ENCODE measurements at places on chromosomes 6 and 20.

GRCh38 chr6:21181866-21182265, 411.7 kb upstream of the SOX4 start:
- DNase-seq: no peak

- DNase-seq: no peak
These were observed 152.1 kb downstream of the SAMD5 start for GRCh38 chr6:147660334-147661311.

DNA sequence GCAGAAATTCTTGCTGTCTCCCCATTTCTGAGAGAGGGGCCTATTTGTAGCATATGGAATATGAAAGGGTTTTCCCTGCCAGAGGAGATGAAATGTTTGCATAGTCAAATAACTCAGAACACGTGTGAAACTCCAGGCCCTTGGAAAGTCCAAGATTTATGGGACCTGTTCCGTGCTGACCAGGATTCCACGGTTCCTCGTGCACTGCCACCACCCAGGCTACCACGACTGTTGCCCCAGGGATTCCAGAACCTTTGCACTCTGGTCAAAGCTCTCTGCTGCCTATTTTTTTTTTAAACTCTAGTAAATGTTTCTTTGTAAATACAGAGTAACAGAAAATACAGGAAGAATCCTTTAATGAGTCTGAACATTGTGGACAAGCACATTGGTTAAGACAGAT, 35.0 kb downstream of the MYLK4 start:
- no peak for DNase-seq

DNA sequence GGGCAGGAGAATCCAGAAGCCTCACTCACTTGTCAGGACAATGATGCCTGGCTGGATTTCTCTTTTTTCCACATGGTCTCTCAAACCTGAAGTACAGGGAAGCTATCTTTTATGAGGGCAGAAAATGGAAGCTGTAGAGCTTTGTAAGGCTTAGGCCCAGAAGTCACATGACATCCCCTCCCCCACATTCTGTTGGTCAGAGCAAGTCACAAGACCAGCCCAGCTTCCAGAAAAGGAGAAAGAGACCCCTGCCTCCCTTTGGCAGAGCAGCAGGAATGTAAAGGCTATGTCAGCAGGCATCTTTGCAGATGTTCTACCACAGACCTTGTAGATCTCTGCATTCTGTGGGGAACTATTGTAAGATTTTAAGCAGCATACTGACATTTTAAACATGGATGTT, 245.5 kb downstream of the SLC35F1 start:
- DNase-seq: no peak

- DNase-seq: no peak
These were observed 312.5 kb downstream of the EYA4 start for GRCh38 chr6:133553652-133554051.

GRCh38 chr6:158808941-158809678, 10.1 kb downstream of the EZR start:
- DNase-seq: no peak

DNA sequence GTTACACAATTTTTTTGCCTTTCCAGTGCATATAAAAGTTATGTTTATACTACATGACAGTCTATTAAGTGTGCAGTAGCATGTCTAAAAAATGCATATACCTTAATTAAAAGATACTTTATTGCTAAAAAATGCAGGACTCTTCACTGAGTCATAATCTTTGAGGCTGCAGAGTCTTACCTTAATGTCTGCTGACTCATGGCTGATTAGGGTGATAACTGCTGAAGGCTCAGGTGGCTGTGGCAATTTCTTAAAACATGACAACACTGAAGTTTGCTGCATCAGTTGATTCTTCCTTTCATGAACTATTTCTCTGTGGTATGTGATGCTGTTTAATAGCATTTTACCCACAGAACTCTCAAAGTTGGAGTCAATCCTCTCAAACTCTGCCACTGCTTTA, 19.1 kb downstream of the ZSCAN23 start:
- DNase-seq: no peak

DNA sequence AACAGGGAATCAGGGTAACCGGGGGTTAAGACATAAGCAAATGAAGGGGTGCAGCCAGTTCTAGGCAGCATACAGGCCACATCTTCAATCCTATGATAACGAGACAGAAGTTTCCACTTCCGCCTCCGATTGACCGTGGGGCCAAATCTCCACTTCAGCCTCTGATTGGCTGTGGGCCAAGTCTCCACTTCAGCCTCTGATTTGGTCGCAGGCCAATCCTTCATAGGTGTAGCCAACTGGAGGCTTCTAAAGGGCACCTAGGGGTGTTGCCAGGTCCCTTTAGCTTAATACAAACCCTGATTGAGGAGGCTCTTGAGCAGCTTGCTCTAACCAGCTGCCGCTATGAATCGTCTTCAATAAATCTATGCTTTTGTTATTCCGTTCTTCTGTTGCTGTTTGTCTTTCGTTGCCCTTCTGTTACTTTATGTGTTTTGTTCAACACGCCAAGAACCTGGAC, 2.1 kb upstream of the ERGIC3 start:
- DNase-seq: peak; percentile 66

GRCh38 chr6:121506761-121507754, 71.6 kb downstream of the GJA1 start:
- DNase-seq: no peak

DNA sequence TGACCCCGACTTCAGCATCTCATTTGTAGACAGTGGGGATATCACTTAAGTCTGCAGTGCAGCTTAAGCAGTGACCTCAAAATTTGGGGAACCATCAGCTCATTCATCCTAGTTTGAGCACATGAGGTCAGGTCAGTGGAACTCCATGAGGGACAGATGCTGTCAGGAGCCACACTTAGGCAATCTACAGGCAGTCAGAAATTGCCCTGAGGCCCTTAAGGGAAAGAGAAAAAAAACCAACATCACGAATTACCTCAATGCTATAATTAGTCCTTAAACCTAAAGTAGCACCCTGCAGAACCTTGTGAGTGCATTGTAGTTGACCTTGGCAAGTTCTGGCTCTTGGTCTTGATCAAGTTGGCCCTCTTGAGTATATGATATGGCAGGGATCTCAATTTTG, 21.1 kb downstream of the TMEM74B start:
- no peak for DNase-seq

DNA sequence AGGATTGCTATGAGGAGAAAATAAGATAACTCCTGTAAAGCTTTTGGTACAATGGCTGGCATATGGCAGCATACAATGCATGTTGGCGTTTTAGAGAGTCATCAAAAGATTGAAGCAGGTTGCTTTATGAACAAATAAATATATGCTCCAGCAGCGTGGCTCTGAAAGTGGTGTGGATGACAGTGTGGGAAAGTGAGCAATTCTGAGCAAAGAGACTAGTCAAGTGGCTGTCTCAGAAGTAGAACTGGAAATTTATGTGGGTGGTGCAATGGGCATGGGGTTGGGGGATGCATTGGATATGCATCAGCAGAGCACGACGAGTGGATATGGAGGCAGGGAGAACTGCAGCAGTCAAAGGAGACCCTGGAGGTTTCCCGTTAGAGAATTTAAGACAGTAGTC, 66.2 kb upstream of the PHACTR2 start:
- DNase-seq: no peak

GRCh38 chr6:46772016-46772415, 21.2 kb upstream of the MEP1A start:
- DNase-seq: no peak

- DNase-seq: no peak
These were observed 26.4 kb upstream of the ADGRG6 start for GRCh38 chr6:142275236-142276006.

DNA sequence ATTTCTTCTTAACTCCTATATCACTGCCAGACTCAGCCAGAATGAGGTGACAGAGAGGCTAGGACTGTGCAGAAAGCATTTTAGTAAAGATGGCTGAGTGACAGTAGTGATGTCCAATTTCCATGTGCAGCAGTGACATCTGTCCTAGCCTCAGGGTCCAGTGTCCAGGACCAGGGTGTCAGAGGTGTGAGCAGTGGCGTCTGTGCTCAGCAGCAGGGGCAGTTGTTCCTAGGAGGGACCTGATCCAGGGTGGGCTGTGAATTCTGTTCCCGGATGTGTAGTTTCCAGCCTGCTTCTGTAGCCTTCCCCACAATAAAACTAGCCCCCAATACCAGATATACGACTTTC, 6.0 kb downstream of the HLA-B start:
- no peak for DNase-seq

- DNase-seq: no peak
These were observed 24.0 kb downstream of the SDCBP2 start for GRCh38 chr20:1304710-1305515.

DNA sequence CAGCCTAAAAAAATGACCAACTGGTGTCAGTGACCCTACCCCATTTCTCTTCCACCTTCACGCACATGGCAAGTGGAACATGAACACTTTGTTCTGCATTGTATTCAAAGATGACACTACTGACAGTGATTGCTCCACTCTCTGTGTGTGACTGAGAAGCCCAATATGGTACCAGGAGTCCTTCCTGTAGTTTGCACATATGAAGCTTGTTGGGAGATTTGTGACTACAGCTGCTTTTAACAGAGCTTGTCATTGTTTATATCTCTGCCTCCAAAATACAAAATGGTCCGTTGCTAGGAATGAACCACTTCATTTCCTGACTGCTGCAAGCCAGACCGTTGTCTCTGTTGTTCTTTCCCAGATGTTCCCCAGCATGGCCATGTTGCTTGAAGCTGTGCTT, 140.3 kb upstream of the TCF21 start:
- no peak for DNase-seq

DNA sequence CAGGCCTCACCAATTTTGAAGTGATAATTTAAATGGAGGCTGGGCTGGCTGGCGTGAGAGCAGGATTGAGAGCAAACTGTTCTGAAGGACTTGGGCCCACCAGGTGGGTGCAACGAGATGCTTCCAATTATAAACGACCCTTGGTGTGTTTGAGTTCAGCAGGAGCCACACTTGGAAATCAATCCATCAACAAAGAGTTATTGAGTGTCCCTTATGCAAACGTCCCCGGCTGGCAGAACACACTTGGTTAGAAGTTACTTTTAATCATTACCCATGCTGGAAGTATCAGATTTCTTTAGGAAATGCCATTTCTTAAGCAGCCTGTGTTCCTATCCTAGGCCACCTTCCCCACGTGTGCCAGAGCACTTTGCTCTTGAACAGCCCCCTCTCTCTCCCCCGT, 37.8 kb upstream of the ZNF831 start:
- DNase-seq: no peak

GRCh38 chr20:40575851-40576250, 113.2 kb downstream of the MAFB start:
- DNase-seq: no peak

- no peak for DNase-seq
These were observed 328.7 kb downstream of the LAMA2 start for GRCh38 chr6:129211626-129212025.

DNA sequence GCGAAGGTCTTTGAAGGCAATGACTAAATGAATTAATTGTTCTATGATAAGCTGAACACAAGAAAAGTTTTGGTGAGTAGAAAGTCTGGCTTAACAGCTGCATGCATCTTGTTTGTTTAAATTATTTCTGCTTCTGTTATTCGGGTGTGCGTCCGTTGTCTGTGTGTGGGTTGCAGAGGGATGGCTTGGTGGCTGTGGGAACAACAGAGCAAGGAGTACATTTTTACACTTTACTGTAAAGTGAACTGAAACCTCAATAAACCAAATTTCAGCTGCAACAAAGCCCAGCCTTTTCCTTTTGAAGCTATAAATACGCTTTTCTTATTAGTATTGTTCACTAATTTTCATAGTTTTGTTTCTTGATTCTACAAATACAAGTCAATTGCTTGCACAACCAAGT, 3.5 kb upstream of the LAMP5 start:
- DNase-seq: no peak

- no peak for DNase-seq
These were observed 54.8 kb upstream of the MBOAT1 start for GRCh38 chr6:20266851-20267608.
